ENCODE measurements at places on chromosomes 5 and 9.

DNA sequence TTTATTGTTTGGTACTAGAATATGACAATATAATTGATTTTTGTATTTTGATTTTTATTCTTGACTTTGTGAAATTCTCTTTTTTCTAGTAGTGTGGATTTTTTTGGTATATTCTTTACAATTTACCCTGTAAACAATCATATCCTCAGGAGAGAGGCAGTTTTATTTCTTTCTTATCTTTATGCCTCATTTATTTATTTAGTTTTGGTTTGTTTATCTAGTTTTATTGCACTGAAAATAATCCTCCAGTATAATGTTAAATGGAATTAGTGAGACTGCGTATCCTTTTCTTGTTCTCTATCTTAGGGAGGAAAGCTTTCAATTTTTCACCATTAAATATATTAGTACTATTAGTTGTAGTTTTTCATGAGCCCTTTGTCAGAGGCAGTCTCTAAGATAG, 109.4 kb downstream of the MACROH2A1 start:
- no peak for DNase-seq

DNA sequence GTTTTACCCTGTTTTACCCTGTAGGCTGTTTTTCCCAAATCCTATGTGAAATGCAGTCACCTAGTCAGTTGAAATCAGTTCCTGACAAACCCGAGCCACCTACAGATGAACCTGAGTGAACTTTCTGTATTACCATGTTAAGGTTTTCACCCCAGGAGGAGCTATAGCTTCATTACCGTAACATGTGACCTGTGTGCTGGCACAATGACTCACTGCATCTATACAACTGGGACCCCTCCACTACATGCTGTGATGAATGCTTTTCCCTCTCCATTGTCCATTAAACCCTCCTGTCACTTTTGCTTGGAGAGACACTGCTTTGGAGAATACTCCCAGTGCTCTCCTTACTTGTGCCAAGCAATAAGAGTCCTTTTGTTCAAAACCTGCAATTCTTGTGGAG, 1974.8 kb downstream of the EFNA5 start:
- DNase-seq, result no peak

GRCh38 chr5:2833556-2833955, 82.1 kb upstream of the IRX2 start:
- no peak for DNase-seq

- no peak for DNase-seq
Observed at GRCh38 chr9:5512658-5513452, 2.5 kb downstream of the PDCD1LG2 start.

DNA sequence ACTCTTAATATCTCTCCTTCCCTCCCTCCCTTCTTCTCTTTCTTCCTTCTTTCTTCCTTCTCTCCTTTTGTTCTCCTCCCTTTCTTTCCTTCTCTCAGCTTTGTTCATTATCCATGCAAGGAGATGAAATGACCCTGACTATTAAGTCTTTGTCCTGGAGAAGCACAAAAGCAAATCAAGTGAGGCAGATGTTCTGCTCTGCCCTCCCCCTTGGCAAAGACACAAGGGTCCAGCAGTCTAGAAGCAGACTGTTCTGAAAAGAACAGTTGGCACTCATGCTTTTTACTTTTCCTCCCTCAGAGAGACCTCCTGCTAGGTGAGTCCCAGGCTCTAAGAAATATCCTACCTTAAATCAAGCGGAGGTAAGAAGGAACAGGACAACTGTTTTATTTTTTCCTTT, 1067.6 kb upstream of the DMAC1 start:
- DNase-seq, result no peak

DNA sequence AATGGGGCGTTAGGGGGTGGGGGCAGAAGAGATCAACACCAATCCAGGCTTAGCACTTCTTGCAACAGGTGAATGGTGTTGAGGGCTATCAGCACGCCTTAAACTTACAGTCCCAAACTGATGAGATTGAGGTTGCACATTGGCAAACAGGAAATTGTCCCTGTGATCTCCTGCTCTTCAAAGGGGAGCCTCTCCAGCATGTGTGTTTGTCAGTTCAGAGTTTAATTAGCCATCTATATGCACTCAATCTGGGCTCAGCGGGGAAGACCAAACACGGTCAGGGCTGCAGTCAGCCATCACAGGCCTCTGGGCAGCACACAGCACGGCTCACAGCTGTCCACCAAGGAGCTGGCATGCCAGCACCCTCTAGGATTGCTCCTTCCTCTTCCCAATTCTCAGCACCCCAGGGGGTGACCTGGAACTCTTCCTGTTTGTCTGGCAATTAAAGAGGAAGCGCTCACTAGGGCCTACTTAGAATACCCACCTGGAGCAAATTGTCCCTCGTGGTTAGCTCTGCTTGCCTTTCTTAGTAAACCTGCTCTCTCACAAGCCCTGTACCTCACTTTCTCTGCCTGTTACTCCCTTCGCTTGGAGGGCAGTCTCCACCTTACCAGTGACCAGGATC, 217.4 kb downstream of the SLIT3 start:
- no peak for DNase-seq

DNA sequence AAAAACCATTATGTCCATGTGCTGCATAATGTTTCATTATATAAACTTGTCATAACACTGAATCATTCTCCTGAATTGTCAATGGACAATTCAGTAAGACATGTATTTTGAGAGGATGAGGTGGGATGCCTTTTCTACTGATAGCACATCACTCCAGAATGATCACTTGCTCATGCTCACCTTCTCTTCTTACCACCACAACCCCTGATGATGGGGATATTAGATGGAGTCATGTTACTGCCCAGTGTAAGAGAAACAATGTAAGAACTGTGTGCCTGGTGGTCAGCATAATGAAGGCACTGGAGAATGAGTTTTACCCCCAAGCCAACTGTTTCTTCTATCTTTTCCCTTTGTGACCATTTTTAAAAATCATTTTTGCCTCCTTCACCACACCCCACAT, 198.8 kb downstream of the ADAMTSL1 start:
- no peak for DNase-seq

- DNase-seq, result peak; percentile 52
Observed at GRCh38 chr9:19231904-19232822, 1.7 kb downstream of the DENND4C start.

- no peak for DNase-seq
Observed at GRCh38 chr5:14161825-14162556, 18.8 kb downstream of the TRIO start.

DNA sequence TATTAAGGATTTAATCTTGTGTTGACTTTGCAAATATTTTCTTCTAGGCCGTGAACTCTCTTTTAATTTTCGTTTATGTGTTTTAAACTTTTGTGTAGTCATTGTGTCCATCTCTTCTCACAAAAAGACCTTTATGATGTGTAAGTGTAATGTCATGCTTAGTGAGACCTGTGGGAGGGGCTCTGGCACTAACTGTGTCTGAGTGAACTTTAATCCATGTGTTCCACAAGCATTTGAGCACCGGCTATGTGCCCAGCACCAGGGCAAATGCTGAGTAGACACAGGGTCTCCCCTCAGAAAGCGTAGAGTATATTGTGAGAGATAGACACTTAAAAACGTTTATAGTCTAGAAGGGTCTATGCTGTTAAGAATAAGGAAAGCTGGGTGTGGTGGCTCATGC, 272.6 kb upstream of the TUT7 start:
- no peak for DNase-seq

DNA sequence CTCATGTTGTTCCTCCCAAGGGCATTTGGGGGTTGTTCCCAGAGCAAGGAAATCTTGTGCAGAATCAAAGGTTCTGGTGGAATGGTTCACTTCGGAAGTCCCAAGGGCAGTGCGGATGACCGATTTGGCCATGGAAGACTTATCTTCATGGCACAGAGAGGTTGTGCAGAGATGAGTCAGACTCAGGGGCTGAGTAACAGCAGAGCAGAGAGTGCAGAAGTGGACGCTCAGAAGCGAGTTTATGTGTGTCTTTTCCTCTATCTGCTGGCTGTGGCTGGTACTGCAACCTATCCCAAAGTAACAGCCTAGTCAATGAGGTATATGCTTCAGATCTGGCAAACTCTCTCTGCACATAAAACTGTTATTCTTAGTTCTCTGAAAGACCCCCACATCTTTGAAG, 118.1 kb downstream of the DPYSL3 start:
- DNase-seq, result peak; percentile 22

DNA sequence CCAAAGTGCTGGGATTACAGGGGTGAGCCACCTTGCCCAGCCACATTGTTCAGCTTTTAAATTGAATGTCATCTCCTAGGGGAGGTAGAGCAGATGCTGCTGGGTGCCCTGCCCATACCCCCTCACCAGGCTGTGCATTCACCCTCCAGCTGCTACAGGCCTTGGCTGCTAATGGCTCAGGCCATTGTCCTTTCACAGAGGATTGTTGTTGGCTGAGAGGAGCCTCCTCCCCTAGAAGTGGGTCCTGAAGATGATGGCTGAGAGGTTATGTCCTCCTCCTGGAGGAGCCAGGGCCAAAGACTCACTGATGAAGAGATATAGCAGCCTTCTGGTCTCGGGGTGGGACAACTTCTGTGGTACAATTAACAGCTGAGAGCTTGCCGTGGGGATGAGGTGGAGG, 74.6 kb downstream of the PHAX start:
- no peak for DNase-seq

GRCh38 chr9:78676623-78677022, 379.7 kb downstream of the PSAT1 start:
- DNase-seq, result no peak

GRCh38 chr5:39599721-39600431, 175.1 kb upstream of the DAB2 start:
- peak; percentile 25 for DNase-seq

DNA sequence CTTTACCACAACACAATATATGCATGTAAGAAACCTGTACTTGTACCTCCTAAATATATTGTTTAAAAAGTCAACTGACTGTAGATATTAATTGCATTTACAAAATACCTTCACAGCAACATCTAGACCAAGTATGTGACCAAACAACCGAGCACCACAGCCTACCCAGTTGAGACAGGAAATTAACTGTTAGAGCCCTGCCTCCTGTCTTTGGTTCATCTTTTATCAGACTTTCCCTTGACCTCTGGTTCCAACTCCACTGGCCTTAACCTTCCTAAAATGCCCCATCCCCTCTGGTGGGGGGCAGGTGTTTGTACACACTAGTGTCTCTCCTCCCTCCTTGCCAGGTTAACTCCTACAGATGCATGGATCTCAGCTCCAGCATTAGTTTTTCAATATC, 155.0 kb upstream of the PANK3 start:
- DNase-seq, result no peak

- DNase-seq, result no peak
Observed at GRCh38 chr5:158670201-158670600, 429.5 kb downstream of the EBF1 start.

- no peak for DNase-seq
Observed at GRCh38 chr9:68690088-68690487, 15.0 kb upstream of the PIP5K1B start.

DNA sequence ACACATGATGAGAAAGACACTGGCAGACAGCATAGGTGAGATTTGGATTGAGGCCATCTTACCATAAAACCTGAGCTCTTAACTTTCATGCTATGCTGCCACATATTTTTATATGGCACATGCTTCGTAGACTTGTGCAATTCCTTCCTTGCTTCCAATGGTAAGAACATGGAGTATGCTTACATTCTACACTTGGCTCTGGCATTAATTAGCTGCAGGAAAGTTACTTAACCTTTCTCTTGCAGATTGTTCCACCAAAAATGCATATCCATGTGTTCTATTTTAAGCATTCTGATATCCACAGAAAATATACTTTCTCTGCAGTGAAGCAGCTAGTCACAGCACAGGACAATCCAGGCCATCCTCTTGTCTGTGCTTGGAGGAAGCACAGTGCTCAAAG, 119.4 kb downstream of the MPDZ start:
- no peak for DNase-seq

GRCh38 chr9:111187376-111187775, 142.6 kb downstream of the OR2K2 start:
- DNase-seq, result no peak

GRCh38 chr9:94449486-94449885, 105.4 kb upstream of the PCAT7 start:
- DNase-seq, result no peak

GRCh38 chr9:16135968-16136367, 583.1 kb downstream of the CCDC171 start:
- no peak for DNase-seq

DNA sequence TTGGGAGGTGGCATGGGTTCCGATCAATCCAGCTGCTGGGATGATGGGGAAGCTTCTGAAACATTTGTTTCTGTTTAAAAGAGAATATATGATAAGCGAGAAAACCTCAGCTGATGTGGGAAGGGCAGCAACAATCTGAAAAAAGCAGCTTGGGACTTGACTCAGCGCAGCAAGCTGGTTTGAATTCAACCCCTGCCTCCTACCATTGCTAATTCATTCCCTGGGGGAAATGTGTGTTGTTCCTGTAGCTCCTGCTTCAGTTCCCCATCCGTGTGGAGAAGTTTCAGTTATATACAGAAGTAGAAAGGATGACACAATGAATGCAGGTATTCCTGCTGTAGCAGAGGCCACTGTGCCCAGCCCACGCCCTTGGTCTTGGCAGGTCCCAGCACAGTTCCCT, 145.1 kb downstream of the NXNL2 start:
- DNase-seq, result no peak

- DNase-seq, result no peak
Observed at GRCh38 chr5:42397267-42397666, 26.0 kb upstream of the GHR start.

- no peak for DNase-seq
Observed at GRCh38 chr9:82716821-82717220, 346.1 kb downstream of the RASEF start.

Data from KBM-7 (cell line).